CD4-positive, alpha-beta memory T cell (primary cell): ENCODE measurements at places on chromosomes 7 and 10.

DNA sequence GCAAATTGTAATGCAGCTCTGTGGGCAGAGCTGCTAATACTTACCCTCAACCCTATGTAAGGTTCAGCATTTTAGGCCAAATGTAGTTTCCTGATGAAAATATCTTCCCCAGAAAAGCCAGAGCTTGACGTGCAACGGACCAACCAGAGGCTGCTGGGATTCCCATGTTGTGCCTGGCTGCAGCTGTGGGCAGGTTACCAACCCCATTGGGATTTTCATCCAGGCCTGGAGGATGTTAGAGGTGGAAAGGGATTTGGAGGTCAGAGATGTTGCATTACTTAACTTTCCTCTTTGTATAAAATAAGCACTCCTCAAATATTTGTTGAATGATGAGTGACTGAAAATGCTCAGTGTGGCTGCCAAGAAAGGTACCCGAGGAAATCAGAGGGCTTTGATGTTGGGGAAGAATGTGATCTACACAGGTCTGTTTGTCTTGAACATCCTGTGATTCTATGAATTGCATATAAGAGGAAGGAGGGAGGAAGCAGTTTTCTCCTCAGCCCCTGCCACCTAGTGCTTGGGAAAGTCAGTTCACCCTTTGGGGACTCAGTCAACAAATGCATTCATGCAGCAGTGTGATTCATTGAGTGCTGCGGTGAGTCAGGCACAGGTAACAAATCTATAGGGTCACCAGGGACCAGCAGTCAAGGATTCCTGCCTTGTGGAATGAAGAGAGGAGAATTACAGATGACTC lies 487.2 kb downstream of the RPS24 start:
- H3K27me3 ChIP-seq: no peaks in the 10 kb centered on the region
- no peak for DNase-seq
- H3K27ac ChIP-seq: no peak overlapping the region
- no peaks in the 10 kb centered on the region for H3K4me1 ChIP-seq
- no peak overlapping the region for H3K4me3 ChIP-seq

- no peaks in the 10 kb centered on the region for H3K27me3 ChIP-seq
- H3K27ac ChIP-seq: no peak overlapping the region
- no peaks in the 10 kb centered on the region for H3K36me3 ChIP-seq
- H3K4me3 ChIP-seq: no peak overlapping the region
- no peaks in the 10 kb centered on the region for H3K4me1 ChIP-seq
These were observed 69.0 kb downstream of the SEC61G start for GRCh38 chr7:54690050-54690443.

DNA sequence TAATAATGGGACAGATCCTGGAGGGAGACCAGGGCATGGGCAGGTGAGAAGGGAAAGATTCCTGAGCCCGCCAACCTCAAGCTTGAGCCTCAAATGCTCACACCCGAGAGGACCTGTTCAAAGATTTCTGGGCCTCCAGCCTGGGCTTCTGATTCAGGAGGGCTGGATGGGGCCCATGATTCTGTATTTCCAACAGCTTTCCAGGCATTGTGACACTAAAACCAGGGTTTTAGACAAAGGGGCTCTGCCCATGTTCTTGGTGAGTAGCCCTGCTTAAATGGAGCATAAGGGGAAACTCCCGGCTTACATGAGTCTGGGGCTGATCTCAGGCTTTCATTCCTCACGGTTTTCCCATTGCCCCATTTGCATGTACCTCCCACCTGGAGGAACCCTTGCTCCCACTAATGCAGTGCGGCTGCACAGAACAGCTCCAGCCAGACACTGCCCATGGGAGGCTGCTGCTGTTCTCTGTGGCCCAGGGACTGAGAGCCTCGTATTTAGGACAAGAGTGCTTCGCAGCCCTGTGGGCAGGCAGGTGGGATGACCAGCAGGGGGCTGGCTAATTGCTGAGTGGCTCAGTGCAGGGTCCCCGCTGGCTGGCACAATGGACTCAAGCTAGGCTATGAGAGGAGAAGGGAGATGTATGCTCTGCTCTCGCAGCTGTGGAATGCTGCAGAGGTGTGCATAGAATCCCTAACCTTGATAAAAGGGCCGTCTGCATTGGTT lies 135.3 kb upstream of the COBL start:
- no peak for DNase-seq
- no peaks in the 10 kb centered on the region for H3K4me1 ChIP-seq
- H3K36me3 ChIP-seq: no peaks in the 10 kb centered on the region
- no peak overlapping the region for H3K27ac ChIP-seq
- H3K4me3 ChIP-seq: no peak overlapping the region
- H3K27me3 ChIP-seq: no peaks in the 10 kb centered on the region

- no peak overlapping the region for H3K27ac ChIP-seq
- H3K4me3 ChIP-seq: no peak overlapping the region
- no peak for DNase-seq
- H3K27me3 ChIP-seq: no peaks in the 10 kb centered on the region
- H3K36me3 ChIP-seq: no peaks in the 10 kb centered on the region
These were observed 516.5 kb upstream of the KLF6 start for GRCh38 chr10:4301291-4302045.
